ENCODE measurements at places on chromosomes 3 and 15.
A peak's percentile ranks its signal among the peaks of the same experiment; 100 is the strongest.

DNA sequence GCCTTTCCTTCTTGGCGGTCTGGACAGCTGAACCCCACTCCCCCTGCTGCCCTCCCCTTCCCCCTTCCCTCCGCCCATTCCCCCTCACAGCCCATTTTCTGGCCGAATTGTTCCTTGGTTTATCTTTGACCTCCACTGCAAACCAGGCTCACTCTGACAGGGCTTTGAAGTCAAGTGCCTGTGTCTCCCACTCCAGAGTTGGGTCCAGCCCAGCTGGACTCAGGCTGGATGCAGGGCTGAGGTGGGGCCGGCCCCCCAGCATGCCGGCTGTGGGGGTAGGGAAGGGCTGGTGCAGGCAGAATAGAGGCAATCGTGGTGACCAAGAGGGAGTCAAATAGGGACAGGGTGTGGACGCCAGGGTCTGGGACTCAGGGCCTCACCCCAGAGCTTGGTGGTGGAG is 57.0 kb upstream of the MRPS22 start:
- H3K27ac ChIP-seq: no peak overlapping the region
- H3K36me3 ChIP-seq: no peaks in the 10 kb centered on the region
- H3K4me3 ChIP-seq: no peak overlapping the region
- DNase-seq: no peak

DNA sequence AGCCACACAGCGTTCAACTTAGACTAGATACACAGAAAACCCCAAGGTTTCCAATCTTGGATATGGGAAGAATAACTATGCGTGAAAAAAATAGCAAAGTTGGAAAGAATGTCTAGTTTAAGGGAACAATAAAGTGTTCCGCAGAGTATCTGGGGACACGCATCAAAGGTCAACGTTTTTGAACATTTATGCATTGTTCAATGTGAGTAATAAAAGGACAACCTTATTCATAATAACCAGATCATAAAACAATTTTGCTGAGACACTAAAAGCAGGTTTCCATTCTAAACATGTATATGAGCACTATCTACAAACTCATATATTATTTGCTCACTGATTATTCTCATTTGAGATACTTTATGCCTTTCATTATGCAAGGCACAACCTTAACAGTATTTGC is 7.8 kb downstream of the ANO10 start:
- no peak overlapping the region for H3K4me3 ChIP-seq
- no peaks in the 10 kb centered on the region for H3K36me3 ChIP-seq
- no peaks in the 10 kb centered on the region for H3K27me3 ChIP-seq
- DNase-seq: no peak
- H3K27ac ChIP-seq: no peak overlapping the region

GRCh38 chr3:71537211-71537611 is 46.3 kb downstream of the FOXP1 start:
- no peaks in the 10 kb centered on the region for H3K27me3 ChIP-seq
- no peak for DNase-seq
- no peak overlapping the region for H3K4me3 ChIP-seq
- peaks cover 3% of the 10 kb centered on the region for H3K4me1 ChIP-seq
- no peak overlapping the region for H3K27ac ChIP-seq

GRCh38 chr15:45714590-45715488 is 80.0 kb downstream of the SQOR start:
- H3K27ac ChIP-seq: no peak overlapping the region
- no peaks in the 10 kb centered on the region for H3K27me3 ChIP-seq
- no peak overlapping the region for H3K4me3 ChIP-seq
- no peaks in the 10 kb centered on the region for H3K36me3 ChIP-seq
- DNase-seq: peak; percentile 70

GRCh38 chr3:24096695-24097290 is 151.7 kb downstream of the NR1D2 start:
- no peaks in the 10 kb centered on the region for H3K4me1 ChIP-seq
- H3K27ac ChIP-seq: no peak overlapping the region
- H3K36me3 ChIP-seq: no peaks in the 10 kb centered on the region
- no peak for DNase-seq
- no peaks in the 10 kb centered on the region for H3K27me3 ChIP-seq
